ENCODE measurements at places on chromosomes 4 and X. TPM values are rescaled to one million over a fixed set of nuclear protein-coding genes. Genes with fewer than 3 reads are reported as not detected.

Gene IRS4
- not detected for total RNA-seq

Gene NRK
- 0.08 TPM for total RNA-seq

Gene TMEM175
- total RNA-seq: 26.0 TPM

Gene PIN4
- total RNA-seq: 7.1 TPM

Gene FUNDC2
- total RNA-seq: 23.3 TPM

Gene TDO2
- total RNA-seq: 163 TPM

Gene HDAC6
- total RNA-seq: 80.5 TPM

Gene TREX2
- 1.3 TPM for total RNA-seq

Gene CCDC158
- 4.0 TPM for total RNA-seq

Gene IL2RG
- 2.2 TPM for total RNA-seq

Gene GDPD2
- total RNA-seq: not detected

Gene NAA11
- not detected for total RNA-seq

Gene NPY2R
- not detected for total RNA-seq

Gene PALLD
- total RNA-seq: 26.3 TPM

Gene CBR4
- total RNA-seq: 32.8 TPM

Gene TECRL
- total RNA-seq: not detected

Measured in liver (tissue), 10 donors.